ENCODE measurements at places on chromosomes 5 and 9.
A peak's percentile ranks its signal among the peaks of the same experiment; 100 is the strongest.

DNA sequence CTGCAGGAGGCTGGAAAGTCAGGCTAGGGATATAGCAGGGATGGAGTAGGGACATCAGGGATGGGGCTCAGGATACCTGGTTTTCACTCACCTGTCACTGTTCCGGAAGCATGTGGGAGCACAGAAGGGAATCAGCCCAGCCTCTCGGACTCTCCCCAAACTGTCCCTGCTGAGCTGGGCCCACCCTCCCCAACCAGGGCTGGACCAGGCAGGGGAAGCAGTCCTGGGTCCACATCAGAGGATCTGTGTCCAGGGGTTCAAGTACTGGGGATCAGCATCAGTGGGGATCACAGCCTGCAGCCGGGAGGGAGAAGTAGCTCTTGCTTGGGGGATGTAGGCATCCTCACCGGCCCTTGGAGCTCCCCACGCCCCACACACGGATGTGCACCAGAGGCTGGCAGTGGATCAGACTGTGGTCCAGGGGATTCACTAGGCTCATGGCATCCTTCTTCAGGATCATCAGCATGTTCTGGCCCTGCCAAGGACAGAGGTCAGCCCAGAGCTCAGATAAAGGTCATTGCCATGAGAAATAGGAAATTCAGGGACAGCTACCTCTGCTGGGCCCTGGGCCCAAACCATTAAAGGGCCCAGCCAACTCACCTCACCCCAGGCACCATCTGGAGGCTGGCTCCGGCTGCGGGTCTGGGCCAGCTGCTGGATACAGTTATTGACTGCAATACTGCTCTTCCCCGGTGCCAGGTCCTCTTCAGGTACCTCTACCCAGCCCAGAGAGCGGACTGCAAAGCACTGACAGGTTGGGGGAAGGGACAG lies 2.5 kb downstream of the APBB3 start:
- no peak for DNase-seq

DNA sequence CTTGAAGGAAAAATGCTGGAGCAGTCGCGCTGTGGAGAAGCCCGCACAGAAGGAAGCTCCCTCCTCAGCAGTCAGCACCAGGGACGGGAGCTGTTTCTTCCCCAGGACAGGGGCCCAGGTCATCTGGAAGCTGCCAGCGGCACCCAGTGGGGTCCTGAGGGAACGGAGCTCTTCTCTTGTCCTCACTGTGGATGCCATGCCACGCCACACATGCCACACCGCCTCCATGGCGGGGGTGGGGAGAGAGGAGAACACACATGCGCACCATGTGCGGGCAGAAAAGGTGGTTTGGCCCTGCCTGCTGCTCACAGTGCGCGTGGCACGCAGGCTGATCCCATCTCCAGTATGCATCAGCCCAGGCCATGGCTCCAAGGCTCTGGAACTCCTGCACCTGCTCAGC lies 41.7 kb upstream of the ZNF354B start:
- DNase-seq, result no peak

GRCh38 chr9:4126184-4126865 lies 173.5 kb downstream of the GLIS3 start:
- DNase-seq, result no peak

DNA sequence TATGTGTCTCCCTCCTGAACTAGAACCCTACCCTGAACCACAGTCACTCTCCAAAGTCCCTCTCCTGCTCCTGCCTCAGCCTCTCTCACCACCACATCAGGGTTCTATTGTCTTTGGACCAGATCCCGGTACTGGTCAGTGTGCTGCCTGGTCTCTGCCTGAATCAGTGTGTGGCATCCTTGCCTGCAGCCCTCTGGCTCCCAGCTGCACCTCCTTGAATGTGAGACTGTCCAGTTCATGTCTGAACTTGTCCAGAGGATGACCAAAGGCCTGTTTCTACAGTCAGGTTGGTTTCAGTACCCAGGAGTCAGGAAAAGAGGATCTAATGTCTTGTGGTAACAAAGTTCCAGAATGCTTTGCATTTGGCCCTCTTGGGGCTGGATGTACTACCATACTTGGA lies 76.8 kb upstream of the RANBP3L start:
- no peak for DNase-seq

- DNase-seq, result no peak
These were observed 21.3 kb downstream of the GALNT10 start for GRCh38 chr5:154211641-154212390.

- no peak for DNase-seq
These were observed 445.9 kb downstream of the CHSY3 start for GRCh38 chr5:130350131-130350530.

DNA sequence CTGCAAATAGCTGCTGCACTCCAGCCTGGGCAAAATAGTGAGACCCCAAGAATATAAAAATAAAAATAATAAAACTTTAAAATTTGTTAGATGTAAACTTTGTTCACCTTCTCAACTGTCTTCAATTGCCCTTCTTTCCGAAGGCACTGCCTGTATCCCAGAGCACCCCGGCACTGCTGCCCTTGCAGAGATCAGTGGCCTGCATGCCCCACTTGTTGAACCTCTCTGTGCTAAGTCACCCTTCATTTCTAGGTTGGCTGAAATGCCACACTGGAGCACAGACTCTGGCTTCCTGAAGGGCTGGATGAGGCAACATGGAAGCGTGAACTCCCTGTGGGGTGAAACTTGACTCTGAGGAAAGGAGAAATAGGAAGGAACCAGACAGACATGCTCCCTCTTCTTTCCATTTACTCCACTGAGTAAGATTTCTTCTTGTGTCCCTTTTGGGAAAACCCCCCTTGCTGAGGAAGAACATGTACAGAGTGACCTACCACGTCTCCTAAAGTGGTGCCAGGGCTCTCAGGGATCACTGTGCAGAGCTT lies 8.4 kb upstream of the JMY start:
- DNase-seq, result no peak

DNA sequence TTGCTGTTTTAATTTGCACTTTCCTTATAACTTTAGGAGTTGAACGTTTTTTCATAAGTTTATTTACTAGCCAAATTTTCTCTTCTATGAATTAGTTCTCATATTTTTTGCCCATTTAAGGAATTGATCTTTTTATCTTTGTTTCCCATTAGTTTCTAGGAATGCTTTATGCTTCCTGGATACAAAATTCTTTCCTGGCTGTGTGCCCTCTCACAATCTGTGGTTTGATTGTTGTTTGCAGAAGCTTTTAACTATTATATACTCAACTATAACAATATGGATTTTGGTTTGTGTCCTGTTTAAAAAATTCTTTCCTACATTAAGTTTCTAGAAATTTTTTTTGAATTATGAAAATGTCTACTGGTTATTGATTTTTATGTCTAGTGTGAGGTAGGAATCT lies 206.3 kb downstream of the CSNK1G3 start:
- no peak for DNase-seq

DNA sequence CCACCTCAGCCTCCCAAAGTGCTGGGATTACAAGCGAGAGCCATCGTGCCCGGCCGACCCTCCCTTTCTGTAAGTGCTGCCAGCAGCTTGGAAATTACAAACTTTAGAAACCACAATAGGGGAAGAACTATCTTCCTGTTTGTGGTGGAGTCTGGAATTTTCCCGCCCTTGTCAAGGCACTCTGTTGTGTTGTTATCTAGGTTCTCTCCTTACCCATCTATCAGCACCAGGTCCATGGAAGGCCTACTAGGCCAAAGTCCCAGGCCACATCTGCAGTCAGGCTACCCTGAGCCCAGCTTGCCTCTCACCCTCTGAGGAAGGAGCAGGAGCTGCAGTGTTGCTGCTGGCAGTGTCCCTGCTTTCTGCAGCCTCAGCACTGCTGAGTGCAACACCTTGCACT lies 214.9 kb downstream of the MCTP1 start:
- DNase-seq, result no peak

DNA sequence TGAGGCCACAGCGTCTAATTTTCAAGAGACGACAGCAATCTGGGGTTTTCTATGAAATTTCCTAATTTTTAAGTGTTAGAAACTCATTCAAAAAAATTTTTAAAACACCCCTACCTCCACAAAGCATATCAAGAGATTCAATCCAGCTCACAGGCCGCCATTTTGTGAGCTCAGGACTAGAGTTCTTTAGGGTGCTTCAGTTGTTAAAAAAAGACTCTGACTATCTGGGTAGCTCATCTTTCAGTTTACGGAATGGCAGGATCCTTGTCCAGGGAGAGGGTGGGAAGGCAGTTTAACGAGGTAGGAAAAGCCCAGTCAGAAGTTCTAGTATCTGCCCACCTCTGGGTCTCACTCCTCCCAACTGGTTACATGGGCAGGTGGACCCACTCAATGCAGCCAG lies 43.1 kb downstream of the CAMK2A start:
- no peak for DNase-seq

DNA sequence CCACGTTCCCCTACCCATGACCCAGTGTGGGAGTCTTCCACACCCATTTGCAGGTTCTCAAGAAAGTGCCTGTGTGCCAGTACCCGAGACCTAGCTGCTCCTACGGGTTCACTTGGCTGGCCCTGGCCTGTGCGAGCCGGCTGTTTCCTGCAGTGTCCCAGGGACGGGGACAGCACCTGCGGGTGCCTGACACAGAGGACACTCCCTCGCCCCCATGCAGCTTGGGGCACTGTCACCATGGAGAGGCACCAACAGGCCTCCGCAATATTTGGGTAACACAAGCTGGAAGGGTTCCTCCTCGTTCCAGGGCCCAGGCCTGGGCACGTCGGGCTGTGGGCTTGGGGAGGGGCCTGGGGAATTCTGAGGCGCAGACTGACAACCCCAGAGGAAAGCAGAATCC lies 41.4 kb downstream of the DUSP1 start:
- DNase-seq, result no peak

DNA sequence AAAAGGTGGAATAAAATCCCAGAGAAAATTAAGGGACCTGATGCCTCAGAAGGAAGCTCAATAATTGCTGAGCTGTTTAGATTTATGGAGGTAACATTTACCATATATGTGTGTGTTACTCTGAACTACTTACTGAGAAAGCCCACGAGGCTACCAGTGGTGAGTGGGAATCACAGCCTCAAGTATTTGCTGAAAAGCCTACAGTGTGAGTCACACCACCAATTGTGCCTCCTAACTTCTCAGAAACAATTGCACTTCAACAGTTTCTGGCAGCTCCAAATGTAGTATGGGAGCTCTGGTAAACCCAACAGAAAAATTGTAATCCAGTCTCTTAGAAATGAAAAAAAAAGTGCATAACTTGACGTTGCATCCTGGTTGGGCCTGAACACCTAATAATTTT lies 551.6 kb downstream of the PRDM9 start:
- no peak for DNase-seq

DNA sequence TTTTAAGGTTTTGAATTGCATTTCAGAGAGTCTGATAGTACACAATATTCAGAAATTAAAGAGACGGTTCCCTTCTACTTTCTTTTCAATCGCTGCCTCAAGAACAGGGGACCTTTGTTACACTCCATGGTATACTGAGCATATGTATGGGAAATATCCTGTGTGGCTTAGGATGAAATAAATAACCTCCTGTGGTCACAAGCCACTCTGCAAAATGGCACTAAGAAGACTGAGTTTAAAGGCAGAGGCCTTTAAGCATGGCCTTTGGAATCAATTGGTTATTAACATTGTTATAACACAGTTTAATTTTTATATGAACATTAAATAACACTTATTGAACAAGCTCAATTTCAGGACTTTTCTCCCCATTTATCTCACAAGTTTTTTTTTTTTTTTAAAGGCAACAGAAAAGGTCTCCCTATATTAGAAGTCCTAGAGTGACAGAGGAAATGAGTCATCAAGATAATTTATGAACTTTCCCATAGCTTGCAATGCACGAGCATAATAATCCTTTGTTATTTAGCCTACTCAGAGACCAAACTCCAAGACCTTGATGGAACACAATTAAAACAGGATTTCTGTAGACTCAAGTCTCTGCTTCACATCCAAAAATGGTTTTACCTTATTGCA lies 341.9 kb downstream of the TMEM167A start:
- DNase-seq, result no peak

DNA sequence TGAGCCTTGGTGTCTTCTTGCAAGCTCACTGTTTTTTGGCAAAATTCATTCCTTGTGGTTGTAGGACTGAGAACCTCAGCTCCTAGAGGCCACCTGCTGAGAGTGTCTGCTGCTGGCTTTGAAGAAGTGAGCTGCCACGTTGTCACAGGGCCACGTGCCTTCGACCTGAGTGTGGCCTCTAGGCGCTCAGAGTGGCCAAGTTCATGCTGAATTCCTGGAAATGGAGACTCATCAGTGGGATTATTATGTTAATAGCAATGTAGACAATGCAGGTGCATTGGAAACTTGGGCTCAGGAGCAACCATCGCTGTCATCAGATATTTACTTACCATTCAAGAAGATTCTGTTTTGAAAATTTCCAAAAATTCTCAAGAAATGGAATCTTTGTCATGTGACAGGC lies 52.5 kb downstream of the GALNT12 start:
- DNase-seq, result no peak

DNA sequence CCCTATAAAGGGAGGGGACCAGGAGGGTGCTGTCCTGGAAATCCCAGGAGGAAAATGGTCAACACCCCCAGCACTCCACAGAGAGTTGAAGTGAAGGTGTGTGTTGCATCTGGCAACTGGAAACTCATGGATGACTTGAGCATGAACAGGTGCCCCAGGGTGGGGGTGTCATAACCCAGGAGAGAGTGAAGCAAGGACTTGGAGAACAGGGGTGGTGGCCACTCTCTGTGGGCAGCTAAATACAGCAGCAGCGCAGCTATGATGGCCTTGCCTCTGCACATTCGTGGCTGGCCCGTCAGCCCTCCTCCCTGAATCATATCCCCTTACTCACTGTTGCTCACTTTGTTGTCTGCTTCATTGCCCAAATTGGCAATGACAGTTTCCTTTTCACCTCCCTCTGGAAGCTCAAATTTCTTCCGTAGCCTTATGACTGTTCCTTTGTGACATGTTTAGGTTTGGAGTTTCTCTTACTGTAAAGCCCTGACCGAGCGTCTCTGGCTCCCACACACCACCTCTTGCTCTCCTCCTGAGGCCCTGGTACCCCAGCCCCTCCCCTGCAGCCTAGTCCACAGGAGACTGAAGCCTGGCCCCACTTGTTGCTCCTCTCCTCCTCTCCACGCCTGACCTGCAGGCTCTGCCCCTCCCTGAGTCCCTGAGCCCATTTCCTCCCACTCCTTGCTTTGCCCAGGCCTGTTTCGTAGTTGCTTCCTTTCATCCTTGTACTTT lies 185.8 kb downstream of the CD180 start:
- peak; percentile 21 for DNase-seq

- DNase-seq, result no peak
These were observed 509.8 kb downstream of the CSNK1G3 start for GRCh38 chr5:124021776-124022175.

GRCh38 chr5:172622091-172623046 lies 18.7 kb upstream of the NEURL1B start:
- no peak for DNase-seq

GRCh38 chr5:52800394-52801213 lies 12.9 kb downstream of the ITGA1 start:
- peak; percentile 64 for DNase-seq

- no peak for DNase-seq
These were observed 49.1 kb downstream of the PRKACG start for GRCh38 chr9:68964765-68965164.

GRCh38 chr5:111892949-111893348 lies 136.0 kb upstream of the NREP start:
- no peak for DNase-seq

GRCh38 chr5:72018143-72018803 lies 89.0 kb upstream of the MAP1B start:
- peak; percentile 69 for DNase-seq

- DNase-seq, result no peak
These were observed 268.6 kb downstream of the FAM114A2 start for GRCh38 chr5:153770066-153770465.
